ENCODE measurements at places on chromosomes 16 and 17.

GRCh38 chr16:77624085-77624484 is 98.2 kb upstream of the NUDT7 start:
- DNase-seq, result no peak

- DNase-seq, result no peak
Observed at GRCh38 chr16:87491522-87492290, 1.1 kb downstream of the ZCCHC14 start.

GRCh38 chr17:36720131-36720530 is 118.7 kb downstream of the MRM1 start:
- no peak for DNase-seq

- DNase-seq, result no peak
Observed at GRCh38 chr17:3030096-3030495, 33.3 kb downstream of the OR1D5 start.

- DNase-seq, result no peak
Observed at GRCh38 chr17:83200751-83201150, 121.3 kb downstream of the METRNL start.

- no peak for DNase-seq
Observed at GRCh38 chr17:31733326-31733725, 125.7 kb downstream of the COPRS start.

DNA sequence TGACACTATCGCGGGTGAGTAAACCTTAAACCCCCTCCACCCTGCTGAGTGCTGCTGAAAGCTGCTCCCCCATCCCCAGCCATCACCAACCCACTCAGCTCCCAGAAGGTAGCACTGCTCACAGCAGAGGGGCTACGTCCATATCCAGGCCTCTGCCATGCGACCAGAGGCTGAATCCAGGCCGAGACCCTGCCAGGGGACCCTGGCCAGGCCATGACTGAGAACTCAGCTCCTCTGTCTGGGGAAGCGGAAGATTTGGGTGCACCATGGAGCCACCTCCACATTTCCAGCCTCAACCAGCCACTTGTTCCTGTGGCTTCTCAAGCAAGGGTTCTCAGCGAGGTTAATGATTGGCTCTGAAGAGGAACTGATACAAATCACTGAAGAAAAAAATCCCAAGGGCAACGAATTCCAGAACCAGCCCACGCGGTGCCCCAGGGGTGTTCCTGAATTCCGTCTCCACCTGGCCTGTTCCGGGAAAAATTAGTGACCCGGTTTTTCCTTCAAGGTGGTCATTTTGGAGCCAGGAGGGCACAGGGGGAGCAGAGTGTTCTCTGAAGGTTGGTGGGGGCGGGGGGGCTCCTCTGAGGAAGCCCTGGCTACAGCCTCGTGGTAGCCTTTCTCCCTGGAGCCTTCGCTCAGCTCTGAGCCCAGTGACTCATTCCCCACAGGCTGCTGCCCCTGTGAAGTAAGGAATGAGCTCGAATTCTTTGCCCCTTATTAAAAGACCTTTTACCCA is 9.3 kb upstream of the SLC16A5 start:
- no peak for DNase-seq

- DNase-seq, result no peak
Observed at GRCh38 chr16:66429290-66429962, 2.3 kb downstream of the BEAN1 start.

DNA sequence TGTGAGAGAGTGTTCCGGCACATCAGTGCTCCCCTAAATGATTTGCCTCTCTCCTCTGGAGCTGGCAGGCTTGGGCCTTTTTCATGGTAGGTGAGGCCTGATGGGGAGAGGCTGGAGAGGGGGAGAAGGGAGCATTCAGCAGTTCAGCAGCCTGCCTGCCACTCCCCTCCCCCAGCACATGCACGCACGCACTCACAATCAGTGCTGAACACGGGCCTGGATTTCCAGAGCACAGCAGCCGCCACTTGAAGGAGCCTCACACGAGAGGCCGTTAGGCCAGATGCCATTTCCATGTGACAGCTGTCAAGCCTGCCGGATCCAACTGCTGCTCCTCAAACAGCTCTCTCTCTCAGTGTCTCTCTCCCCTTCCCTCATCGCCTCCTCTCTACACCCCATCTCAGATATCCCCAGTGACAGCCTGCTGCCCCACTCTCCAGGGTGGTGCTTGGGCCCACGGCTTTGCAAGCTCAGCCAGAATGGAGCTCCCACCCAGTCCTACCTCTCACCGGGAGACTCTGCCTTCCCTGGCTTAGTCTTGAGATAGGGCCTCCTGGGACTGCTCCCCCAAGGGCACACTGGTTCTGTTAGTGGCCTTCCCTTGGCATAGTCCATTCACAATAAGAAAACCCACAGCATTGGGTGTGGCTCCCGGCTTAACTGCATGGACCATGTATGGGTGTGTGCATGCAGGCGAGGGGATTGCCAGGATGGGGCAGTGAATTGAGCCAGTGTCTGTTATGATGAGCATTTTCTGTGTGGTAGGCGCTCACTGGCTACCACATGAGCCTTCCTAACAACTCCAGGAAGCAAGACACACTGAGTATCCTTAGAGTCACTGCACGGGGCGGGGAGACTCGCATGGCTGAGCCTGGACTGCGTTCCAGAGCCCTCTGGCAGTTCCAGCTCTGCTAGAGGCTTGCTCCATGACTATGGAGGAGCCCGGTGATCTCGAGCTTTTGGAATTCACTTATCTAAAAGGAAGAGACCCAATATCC is 226.2 kb downstream of the CCDC182 start:
- DNase-seq, result no peak

DNA sequence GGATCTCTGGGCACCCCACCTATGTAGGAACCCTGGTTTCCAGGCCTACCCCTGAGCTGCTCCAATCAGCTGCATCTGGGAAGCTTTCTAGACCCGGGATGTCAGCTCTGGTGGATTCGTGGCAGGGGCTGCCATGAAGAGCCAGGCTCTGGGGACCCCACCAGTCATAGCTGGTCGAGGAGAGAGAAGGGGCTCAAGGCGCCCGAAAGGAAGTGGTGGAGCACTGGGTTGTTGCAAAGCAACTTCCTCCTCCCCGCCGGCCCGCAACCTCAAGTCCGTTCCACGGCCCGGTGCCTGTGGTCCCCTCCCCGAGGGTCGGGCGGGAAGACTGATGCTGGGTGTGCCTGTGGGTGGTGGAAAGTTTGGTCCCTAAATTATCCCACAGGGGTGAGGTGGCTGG is 10.2 kb downstream of the TBKBP1 start:
- DNase-seq, result no peak

DNA sequence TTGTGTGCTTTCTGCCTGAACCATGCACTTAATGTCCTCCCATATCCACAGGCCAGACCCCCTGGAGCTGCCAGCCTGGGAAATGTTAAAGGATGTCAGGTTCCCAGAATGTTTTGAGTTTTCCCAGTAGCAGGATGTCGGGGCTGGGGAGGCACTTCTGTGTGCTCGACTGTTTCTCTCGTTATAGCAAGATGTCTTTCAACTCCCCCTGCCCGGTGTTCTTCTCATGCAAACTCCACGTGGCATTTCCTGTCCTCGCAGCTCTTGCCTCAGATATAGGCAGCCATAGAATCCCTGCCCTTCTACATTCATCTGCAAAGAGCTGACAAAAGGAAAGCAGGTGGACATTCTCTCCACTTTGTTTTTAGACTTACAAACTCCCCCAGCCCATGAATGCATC is 457.2 kb upstream of the CDH11 start:
- DNase-seq, result no peak

- no peak for DNase-seq
Observed at GRCh38 chr17:44604116-44604761, 47.0 kb downstream of the FZD2 start.

DNA sequence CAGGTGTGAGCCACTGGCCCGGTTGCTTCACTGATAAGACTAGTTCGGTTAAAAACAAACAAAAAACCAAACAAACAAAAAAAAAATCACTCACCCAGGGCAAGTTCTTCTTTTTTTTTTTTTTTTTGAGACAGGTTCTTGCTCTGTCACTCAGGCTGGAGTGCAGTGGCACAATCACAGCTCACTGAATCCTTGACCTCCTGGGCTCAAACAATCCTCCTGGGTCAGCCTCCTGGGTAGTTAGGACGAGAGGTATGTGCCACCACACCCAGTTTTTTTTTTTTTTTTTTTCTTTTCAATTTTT is 119.5 kb upstream of the CORO6 start:
- DNase-seq, result no peak

GRCh38 chr17:5759501-5759925 is 175.2 kb upstream of the NLRP1 start:
- no peak for DNase-seq

GRCh38 chr16:2476741-2477140 is 1.8 kb downstream of the TBC1D24 start:
- no peak for DNase-seq

- no peak for DNase-seq
Observed at GRCh38 chr17:46991617-46992016, 12.6 kb upstream of the RPRML start.

- no peak for DNase-seq
Observed at GRCh38 chr17:39926135-39926587, 1.2 kb downstream of the ORMDL3 start.

- DNase-seq, result no peak
Observed at GRCh38 chr17:5405400-5405799, 14.1 kb downstream of the NUP88 start.

GRCh38 chr17:38584350-38584925 is 21.3 kb downstream of the SRCIN1 start:
- peak; percentile 46 for DNase-seq

GRCh38 chr16:82732461-82732860 is 105.7 kb downstream of the CDH13 start:
- DNase-seq, result no peak

- no peak for DNase-seq
Observed at GRCh38 chr17:63834431-63835166, 7.1 kb upstream of the FTSJ3 start.

All from activated CD4-positive, alpha-beta T cell treated with anti-CD3 and anti-CD28 coated beads for 1 hour (primary cell).